ENCODE measurements at places on chromosomes 4 and X. TPM values are rescaled to one million over a fixed set of nuclear protein-coding genes. Genes with fewer than 3 reads are reported as not detected.

DNA sequence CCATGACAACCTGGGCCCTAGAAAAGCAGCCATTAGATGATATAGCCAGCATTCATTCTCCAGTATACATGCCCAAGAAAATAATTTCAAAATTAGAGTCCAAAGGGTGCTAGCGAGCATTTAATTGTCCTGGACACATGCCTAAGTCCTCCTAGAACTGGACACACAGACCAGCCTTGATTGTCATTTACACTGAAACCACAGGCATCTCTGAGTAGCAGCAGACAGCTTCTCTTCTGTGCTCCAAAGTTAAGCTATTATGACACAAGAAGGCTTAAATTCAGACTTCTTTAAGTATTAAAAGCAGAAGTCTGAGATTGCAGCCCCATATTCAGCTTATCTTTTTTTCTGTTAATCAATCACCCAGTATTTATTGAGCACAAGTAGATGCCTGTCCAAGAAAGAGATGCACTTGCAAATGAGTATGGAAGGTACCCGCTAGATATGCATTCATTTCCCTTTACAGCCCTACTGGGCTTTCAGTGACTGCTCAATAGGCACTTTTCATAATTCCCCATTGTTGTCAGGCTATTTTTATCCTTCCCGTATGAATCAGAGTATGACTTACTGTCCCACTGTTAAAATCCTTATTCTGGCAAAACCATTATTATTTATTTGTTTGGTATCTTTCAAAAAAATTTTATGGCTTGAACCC is 374.1 kb downstream of the FBXW7 start:
- no peak for DNase-seq

DNA sequence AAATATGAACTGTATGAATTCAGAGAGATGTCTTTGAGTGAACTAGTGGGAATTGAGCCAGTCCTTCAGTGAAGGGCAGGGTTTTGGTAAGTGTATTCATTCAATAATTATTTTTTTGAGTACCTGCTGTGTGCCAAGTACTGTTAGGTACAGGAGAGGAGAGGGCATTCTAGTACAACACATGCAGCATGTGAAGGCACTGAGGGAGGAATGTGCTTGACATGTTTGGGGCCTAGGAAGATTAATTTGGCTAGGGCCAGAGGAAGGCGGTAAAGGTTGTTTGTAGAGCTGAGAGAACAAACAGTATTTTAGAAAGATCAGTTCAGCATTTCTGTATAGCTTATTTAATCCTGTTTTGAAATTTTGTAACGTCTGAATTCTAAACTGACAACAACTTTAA is 27.8 kb downstream of the APOOL start:
- no peak for DNase-seq

Gene AFF2
- 0.77 TPM for total RNA-seq

GRCh38 chr4:25487155-25487554 is 110.1 kb downstream of the ANAPC4 start:
- DNase-seq, result no peak

Gene ZNF81
- 8.5 TPM for total RNA-seq

Gene SYP
- 69.3 TPM for total RNA-seq

Gene HMGB3
- total RNA-seq, result 21.4 TPM

DNA sequence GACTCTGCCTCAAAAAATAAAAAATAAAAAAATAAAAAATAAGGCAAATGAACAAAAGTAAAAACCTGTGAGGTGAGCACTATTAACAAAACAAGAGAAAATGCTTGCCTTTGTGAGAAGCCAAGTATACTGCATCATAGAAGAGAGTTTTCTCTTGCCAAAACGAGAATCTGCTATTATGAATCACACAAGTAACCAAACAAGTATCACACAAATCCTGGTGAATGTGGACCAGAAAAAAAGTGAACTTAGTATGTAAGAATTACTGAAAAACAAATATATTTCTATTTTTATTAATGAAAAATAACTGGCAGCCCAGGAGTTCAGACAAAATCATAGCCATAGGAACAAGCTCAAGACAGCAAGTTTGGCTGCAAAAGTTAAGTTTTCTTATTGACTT is 193.5 kb downstream of the PDGFC start:
- no peak for DNase-seq

Gene SPANXN4
- total RNA-seq, result not detected

Gene CXXC4
- not detected for total RNA-seq

DNA sequence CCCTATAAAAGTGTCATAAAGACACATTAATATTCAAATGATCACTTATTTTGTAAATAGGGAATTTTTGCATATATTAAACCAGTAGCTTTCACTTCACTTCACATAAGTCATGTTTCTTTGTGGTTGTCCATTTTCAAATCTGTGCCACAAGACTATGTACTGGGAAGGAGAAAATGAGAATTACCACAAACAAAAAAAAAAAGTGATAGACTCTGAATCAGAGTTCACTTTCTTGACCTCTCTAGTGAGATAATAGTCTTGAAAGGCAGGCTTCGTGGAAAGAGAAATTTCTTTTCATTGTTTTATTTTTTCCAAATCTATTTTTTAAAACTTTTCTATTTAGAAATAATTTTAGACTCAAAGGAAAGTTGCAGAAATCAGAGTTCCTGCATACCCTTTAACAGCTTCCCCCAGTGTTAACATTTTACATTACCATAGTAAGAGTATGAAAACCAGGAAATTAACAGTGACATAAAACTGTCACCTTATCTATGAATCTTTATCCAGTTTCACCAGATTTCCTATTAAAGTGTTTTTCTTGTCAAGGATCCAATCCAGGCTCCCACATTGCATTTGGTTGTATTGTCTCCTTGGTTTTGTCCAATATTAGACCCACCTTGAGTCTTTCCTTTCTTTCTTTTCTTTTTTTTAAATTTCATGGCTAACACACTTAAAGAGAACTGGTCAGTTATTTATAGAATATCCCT is 215.4 kb upstream of the PGRMC2 start:
- no peak for DNase-seq

Gene NXF2B
- not detected for total RNA-seq

GRCh38 chrX:552496-552895 is 78.1 kb upstream of the SHOX start:
- DNase-seq, result no peak

Gene ZNF732
- not detected for total RNA-seq

DNA sequence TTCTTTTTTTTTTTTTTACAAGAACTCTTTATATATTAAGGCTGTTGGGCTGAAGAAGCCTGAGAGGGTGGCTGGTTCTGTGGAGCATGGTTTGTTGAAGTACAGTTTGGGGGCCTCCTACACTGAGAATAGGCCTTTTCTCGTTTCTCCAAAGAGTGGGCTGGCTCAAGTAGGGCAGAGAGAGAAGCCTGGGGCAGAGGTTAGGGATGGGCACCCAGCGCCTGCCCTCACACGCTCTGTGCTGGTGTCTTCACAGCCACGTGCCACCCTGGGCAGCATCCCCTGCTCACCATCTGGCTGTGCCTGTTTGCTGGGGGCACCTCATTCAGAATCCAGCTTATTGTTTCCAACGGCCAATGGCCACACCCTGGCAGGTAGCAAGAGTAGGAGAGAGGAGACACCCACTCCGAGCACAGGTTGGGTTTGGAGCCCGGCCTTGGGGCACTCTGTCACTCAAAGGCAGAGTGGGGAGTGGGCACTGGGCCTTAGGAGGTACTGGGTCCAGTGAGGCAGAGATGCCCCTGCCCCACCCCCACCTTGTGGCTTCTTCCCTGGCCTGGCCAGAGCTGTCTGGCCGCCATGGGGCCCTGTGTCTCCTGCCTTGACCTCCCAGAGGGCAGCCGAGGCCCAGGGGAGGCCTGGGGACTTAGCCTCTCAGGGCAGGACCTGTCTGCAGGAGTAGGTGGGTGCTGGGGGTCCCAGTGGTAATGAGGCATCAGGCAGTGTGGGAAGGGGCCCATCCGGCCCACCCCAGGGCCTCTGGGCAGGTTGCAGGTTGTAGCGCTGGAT is 2.9 kb downstream of the MSANTD1 start:
- no peak for DNase-seq

Gene TBC1D8B
- 0.18 TPM for total RNA-seq

Gene GAGE2A
- not detected for total RNA-seq

DNA sequence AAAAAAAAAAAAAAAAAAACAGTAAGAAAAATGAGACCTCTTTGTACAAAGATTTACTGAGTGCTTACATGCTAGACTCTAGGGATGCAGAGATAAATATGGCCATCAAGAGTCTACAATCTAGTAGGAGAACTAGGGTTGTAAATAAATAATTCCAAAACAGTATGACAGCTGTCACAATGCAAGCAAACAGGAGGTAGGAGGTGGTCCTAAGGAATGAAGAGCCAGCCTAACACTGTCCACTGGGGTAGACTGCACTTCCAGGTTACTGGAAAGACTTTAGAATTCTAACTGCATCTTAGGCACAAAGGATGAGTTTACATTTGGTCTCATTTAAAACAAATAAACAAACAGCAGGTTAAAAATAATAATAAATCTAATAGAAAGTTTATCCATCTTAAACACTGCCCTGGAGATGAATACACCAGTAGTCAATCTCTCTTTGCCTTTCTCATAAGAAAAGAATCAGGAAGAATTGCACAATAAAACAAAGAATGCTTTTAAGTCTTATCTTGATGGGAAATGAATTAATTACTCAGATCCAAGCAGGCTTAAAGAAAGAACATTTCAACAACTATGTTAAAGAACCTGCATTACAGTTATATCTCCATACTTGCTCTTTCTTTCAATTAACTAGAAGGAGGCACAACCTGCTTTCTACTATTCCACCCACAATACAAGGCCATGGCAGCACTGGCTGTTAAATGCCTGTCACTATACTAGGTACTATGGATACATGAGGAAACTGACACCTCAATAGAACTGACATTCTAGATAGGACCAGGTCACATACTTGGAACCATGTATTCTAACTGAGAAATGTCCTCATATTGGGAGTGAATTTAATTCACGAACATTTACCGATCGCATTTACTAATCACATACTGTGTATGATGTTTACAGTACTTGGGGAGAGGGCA is 12.7 kb downstream of the ADGRA3 start:
- DNase-seq, result no peak

- DNase-seq, result no peak
Observed at GRCh38 chrX:110108381-110108821, 105.5 kb downstream of the TMEM164 start.

- no peak for DNase-seq
Observed at GRCh38 chr4:47551682-47552081, 66.6 kb downstream of the ATP10D start.

- DNase-seq, result no peak
Observed at GRCh38 chr4:41455206-41455605, 82.8 kb upstream of the LIMCH1 start.

DNA sequence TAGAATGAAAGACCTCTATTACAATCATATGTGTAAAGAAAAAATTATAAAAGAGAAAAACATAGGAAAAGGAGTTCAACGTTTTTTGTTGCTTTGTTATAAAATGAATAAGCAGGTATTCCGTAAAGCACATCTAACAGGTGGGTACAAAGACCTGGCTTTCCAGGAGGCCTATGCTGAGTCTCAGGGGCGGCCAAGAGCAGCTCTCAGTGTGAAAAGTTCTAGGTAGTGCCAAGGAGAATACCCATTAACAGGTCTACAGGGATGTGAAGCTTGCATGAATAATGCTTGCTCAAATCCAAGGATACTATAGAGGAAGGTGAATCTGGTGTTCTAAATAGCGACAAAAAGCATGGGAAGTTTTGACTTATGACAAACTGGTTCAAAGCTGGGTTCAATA is 944.4 kb downstream of the PDHA2 start:
- no peak for DNase-seq

DNA sequence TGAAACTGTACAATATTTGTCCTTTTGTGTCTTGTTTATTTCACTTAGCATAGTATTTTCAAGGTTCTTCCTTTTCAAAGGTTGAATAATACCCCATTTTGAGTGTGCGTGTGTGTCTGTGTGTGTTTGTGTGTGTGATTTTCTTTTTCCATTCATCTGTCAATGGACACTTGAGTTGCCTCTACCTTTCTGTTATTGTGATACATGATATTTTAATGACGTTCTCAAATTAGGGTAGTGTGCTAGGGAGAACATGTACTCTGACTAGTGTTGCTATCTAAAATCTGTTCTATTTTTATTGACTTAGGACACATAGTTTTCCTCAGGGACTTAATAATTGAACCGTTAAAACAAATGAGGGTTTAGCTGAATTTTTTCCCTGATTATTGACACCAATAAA is 9.9 kb downstream of the MMRN1 start:
- DNase-seq, result no peak

DNA sequence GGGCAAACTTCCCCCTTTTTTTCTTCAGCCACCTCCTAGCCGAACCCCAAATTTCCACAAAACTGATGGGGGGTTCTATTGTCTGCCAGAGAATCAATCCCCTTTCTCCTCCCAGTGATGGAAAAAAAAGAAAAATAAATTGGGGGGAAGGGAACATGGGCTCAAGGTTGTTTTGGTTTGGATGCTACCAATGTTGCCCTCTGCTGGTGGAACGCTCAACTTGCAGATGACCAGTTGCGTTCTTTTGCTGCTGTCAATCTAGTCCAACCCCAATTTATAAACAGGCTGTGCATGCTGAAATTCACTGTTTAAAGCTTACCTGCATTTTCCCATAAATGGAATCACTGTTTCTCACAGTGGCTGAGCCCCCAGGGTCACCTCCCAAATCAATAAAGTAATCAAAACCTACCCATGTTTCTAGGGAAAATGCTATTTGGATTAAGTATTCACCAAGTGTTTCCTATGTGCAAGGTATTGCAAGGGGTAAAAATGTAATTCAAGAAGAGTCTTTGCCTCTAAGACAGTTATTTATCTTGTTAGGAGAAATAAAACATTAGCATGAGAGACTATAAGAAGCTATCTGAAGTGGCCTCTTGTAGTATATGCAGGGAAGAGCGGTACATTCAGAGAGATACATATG is 116.7 kb upstream of the TMEM164 start:
- no peak for DNase-seq

- peak; percentile 5 for DNase-seq
Observed at GRCh38 chr4:170025523-170026252, 507 bp downstream of the MFAP3L start.

- no peak for DNase-seq
Observed at GRCh38 chr4:182219411-182220056, 23.7 kb upstream of the TENM3 start.

DNA sequence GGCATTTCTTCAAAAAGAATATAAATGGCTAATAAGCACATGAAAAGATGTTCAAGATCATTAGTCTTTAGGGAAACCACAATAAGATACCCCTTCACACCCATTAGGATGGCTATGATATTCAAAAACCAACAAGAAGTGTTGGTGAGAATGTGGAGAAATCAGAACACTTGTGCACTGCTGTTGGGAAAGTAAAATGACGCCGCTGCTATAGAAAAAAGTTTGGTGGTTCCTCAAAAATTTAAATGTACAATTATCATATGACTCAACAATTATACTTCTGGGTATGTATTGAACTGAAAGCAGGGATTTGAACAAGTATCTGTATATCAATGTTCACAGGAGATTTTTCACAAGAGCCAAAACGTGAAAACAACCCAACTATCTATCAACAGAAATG is 29.4 kb upstream of the NEUROG2 start:
- no peak for DNase-seq

Gene NAA11
- total RNA-seq, result not detected

All from activated naive CD4-positive, alpha-beta T cell treated with anti-CD3 and anti-CD28 coated beads, Interleukin-2, amount 50 U/mL, for 72 hours (primary cell).